ENCODE measurements at places on chromosomes 13 and 19.

DNA sequence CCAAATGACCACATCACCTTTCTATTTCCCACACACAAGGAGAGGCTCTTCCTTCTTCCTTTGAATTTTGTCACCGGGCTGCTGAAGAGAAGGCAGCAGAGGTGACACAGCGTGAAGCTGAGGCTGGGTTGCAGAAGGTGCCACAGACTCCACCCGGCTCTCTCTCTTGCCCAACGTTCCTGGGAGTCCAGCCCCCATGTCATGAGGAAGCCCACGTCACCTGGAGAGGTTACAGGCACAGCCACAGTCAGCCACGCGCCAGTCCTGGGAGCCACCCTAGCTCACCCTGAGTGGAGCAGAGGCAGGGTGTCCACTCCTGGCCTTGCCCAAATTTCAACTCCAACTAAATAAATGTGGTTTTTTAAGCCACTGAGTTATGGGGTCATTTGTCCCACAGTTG lies 4.8 kb upstream of the TMEM255B start:
- DNase-seq: no peak

DNA sequence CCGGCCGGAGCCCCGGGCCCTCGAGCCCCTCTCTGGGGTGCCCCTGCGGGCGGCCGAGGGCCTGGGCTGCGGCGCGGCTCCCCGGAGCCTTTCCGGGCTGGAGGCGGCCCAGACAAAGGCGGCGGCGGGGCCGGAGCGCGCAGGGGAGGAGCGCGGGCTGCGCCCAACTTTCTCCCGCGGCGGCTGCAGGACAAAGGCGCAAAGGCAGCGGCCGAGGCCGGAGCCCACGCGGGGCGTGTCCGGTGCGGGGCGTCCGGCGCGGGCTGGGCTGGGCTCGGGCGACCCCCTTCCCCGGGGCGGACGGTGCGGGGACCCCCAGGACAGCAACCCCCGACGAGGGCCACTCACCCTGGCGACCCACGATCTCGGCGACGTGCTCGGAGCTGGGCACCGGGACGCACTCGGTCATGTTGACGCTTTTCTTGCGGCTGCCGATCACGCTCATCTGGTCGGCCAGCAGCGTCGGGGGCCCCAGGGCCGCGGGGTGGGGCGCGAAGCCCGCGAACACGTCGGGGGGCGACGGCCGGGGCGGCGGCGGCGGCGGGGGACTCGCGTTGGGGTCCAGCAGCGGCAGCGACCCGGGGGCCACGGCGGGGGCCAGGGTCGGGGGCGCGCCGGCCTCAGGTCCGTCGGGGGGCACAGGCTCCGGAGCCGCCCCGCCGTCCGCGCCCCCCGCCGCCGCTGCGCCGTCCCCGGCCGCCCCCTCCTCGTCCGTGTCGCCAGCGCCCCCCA lies 843 bp downstream of the MEX3D start:
- DNase-seq: no peak

DNA sequence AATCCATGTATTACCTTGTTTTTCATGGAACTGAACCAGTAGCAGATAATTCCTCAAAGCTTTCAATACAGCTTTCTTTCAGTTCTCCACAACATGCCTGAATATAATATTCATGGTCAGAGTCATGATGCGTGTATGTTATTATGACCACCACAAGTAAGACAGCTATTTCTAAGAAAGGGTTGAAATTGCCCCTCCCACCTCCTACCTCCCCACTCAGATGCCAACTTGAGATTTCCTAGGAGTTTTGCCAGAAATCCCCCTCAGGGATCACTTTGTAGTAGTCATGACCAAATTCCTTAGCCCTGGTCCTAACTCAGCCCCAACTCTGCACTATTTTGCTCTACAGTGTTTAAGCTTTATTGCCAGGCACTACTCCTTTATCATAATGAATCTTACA lies 69.9 kb upstream of the RAP2A start:
- no peak for DNase-seq

DNA sequence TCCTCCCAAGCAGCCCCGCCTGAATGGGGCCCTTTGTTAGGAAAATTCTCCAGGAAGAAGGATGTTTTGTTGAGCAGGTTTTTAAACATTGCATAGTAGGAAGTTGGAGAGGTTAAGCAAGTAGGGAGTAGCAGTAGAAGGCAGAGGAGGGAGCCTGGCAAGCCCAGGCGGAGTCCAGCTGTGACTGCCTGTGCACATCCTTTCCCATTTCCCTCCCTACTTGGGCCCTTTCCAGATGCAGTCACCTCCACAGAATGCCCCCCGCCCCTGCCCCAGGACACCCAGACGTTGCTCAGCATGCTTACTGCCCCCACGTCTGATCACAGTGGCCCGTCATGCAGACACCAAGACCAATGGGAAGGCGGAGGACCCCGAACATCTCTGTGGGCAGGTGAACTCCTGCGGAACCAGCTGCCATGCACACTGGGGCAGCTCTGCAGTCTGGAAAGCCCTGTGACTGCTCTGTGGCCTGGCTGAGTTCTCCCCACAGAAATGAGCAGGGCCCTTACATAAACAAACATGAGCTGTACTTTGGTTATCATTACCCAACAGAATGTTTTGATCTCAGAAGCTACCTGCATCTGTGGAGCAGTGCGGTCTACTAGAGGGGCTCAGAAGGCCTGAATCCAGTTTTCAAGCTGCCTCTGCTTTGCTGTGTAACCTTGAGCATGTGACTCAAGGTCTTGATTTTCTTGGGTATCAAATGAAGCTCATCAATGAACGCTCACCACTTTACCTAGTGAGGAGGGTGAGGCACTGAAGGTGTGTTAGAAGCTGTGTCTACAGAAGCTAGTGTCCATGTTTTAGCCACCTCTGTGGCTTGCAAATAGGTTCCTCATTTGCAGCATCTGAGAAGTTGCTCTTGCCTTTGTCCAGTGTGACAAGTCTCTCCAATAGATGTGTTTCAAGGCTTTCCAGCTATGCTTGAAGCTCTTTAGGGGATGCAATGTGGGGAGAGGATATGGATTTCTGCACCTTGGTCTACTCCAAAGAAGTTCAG lies 84.2 kb downstream of the TNFRSF19 start:
- no peak for DNase-seq

DNA sequence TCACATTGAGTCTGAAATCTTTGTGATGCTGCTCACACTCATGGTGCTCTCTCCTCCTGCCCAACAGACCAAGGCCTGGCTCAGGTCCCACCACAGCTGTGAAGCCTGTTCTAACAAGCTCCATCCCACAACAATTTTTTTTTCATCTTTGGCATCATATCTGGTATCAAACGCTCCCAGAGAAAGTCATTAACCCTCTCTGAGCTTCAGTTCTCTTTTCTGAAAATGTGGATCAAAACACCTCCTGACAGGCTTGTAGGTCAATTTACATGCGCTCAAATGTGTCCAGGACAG lies 224.4 kb downstream of the LACC1 start:
- DNase-seq: no peak

- DNase-seq: no peak
These were observed 234.6 kb downstream of the POSTN start for GRCh38 chr13:37364007-37364406.

DNA sequence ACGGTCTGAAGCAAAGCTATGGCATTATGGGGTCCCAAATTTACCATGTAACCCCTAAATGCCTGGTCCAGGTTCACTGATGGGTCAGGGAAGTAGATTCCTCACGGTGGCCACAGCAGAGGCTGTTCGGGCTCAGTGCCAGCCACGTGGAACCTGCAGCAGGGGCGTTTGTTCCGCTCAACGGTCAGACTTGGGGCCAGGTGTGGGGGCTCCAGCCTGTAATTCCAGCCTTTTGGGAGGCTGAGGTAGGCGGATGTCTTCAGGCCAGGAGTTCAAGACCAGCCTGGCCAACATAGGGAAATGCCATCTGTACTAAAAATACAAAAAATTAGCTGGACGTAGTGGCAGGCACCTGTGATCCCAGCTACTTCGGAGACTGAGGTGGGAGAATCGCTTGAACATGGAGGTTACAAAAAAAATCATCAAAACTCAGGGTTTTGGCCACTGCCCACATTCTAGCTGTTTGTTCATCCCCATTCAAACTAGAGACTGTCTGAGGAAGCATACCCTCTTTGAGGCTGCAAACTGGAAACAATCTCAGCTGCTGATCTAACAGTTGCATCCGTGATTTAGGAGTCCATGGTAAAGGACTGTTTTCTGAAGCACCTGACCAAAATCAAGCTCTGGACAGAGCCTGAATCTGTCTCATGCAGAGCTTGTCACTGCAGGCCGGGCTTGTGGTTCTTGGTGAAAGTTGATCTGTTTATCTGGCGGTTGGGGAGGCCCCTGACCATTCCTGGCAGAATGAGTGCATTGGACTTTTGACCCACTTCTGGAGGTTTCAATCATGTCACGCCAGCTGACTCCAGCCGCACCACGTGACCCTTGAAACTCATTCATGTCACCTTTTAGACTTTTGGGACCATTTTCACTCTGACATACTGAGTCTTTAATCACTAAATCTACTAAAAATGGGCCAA lies 30.2 kb upstream of the ZNF331 start:
- DNase-seq: no peak

- DNase-seq: peak; percentile 80
These were observed 13.4 kb upstream of the SIGLEC12 start for GRCh38 chr19:51514866-51515481.

GRCh38 chr19:30565636-30566035 lies 193.5 kb downstream of the ZNF536 start:
- DNase-seq: no peak

DNA sequence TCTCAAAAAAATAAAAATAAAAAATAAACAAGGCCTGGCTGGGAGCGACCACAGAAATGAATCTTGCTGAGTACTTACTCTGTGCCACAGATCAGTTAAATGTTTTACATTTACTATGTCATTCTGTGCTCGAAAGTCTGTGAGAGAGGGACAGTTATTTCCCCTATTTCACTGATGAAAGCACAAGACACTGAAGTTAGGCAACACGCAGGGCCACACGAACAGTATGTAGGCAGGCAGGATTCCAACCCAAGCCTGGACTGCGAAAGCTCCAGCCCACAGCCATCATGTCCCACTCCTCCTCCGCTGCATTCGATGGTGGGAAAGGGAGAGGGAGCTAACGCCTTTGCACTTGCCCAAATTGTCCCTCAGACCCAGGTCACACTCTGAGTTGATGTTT lies 34.2 kb downstream of the RUBCNL start:
- DNase-seq: no peak

- no peak for DNase-seq
These were observed 26.5 kb downstream of the FAM216B start for GRCh38 chr13:42807866-42808265.

- DNase-seq: peak; percentile 99
These were observed 2.4 kb downstream of the LTBP4 start for GRCh38 chr19:40603389-40604170.

DNA sequence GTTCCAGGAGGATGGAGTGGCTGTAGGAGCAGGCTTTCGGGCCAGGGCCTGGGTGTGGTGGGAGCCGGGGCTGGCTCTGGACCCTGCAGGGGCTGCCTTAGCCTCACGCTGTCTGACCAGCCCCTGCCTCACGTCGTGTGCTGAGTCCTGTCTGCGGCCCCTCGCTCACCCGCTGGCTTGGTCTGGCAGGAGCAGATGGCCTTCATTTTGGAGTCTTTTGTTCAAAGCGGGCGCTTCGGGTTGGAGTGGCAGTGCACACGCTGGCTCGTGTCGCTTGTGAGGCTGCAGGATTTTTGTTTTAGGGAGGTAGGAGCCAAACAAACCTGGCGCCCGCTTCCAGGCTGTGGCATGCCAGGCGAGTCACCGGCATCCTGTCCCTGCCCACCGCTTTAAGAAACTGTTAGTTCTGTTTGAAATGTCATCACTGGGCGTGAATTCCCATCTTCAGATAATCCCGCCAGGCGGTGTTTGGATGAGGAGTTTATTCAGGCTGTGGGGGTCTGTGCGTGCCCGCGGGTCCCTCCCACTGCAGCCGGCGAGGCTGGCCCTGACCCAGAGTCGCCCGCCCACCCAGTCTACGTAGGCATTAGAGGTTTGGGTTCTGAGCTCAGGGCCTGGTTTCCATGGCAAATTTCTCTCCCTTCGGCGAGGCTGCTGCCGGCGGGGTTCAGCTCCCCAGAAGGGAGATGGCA lies 89.8 kb downstream of the KDM4B start:
- no peak for DNase-seq

DNA sequence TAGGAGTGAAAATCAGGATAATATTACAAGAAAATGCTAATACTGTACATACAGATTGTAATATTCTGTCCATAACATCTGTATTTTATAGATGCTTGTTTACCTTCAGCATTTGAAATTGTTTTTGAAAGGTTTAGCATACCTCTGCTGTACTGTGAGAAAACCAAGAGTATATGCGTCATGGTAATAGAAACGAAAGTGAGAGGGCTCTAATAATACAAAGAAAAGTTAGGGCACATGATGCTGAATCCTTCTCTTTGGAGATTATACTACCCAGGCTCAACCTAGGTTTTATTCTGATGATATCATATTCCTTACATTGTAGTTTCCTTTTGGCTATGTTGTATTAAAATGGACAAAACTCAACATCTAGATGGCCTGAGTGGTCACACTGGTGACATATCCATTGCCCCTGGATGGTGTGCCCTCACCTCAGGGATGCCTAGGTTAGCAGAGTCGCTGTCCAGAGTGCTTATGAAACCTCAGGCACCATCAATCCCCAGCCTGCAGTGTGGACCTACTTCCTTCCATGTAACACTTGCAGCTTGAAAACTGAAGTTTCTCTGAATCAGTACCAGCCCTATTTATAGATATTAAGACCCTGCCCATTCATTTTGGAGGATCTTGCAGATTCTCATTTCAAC lies 253.7 kb downstream of the KCTD12 start:
- DNase-seq: no peak

DNA sequence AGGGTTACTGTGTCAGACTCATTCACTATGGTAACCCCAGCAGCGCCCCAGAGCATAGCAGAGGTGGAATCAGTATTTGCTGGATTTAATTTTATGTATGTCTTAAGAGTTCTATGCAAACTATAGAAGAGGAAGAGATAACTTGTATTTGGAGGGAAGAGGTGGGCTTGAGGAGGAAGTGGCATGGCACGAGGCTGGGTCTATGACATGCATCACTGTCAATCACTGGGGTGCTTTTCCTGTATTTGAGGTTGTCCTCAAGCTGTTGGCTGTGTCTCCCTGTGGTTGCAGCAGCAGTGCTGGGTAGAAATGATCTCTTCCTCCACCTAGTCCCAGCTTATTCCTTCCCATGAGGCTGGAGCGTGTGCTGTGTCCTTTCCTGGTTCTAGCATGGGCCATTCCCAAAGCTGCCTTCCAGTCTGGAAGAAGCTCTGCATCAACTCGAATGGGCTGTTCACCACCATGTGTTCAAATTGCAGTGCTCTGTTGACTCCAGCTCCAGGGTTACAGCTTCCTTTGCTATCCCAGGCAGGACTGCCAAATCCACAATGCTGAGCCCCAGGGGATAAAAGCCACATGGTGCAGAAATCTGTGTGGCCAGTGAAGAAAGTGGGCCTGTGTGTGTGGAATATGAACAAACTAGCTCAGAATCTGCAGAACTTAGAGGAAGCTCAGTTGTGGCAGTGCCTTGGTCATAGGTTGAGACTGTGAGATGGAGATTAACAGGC lies 73.1 kb upstream of the MTIF3 start:
- DNase-seq: no peak

- DNase-seq: no peak
These were observed 12.7 kb downstream of the PRKCG start for GRCh38 chr19:53894707-53895106.

All from erythroblast (primary cell).